Mammary epithelial cell (primary cell): ENCODE measurements at places on chromosomes 2 and 18. TPM values are rescaled to one million over a fixed set of nuclear protein-coding genes. Genes with fewer than 3 reads are reported as not detected.

The SCYGR7 gene
- not detected for polyA plus RNA-seq

The B3GNT7 gene
- 0.19 TPM for polyA plus RNA-seq

The CCDC141 gene
- polyA plus RNA-seq, result 0.01 TPM

The DCC gene
- not detected for polyA plus RNA-seq

- DNase-seq, result no peak
Observed at GRCh38 chr2:241770185-241770935, 6.3 kb upstream of the GAL3ST2 start.

DNA sequence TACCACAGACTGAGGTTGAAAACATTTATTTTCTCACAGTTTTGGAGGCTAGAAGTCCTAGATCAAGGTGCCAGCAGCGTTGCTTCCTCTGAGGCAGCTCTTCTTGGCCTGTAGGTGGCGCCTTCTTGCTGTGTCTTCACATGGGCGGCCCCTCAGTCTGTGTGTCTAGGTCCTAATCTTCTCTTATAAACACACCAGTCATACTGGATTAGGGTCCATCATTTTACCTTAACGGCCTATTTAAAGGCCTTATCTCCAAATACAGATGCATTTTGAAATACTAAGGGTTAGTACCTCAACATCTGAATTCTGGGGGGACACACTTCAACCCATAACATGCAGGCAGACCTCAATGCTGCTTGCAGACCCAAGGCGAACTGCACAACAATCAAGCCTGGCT lies 4.4 kb upstream of the RMC1 start:
- DNase-seq, result peak; percentile 57

DNA sequence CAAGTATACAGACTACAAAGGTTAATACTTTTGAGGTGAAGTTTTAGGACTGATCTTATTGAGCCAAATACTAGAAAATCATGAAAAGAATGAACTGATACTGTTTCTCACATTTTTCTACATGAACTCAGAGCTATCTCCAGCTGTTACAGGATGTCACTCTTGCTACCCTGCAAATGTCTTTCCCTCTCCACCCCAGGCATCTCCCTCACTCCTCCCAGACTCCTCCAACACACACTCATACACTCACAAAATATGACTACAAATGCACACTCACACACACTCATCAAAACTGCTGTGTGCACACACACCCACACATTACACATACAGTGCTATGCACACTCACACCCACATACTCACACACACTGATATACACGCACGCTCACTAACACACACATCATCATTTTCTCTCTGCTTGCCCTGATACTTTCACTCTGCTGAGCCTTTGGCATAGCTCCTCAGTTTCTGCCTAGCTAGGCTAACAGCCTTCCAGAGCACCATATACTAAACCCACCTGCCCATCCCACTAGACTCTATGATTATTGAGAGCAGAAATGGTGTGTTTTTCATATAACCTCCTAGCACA lies 273.3 kb downstream of the CD226 start:
- no peak for DNase-seq

DNA sequence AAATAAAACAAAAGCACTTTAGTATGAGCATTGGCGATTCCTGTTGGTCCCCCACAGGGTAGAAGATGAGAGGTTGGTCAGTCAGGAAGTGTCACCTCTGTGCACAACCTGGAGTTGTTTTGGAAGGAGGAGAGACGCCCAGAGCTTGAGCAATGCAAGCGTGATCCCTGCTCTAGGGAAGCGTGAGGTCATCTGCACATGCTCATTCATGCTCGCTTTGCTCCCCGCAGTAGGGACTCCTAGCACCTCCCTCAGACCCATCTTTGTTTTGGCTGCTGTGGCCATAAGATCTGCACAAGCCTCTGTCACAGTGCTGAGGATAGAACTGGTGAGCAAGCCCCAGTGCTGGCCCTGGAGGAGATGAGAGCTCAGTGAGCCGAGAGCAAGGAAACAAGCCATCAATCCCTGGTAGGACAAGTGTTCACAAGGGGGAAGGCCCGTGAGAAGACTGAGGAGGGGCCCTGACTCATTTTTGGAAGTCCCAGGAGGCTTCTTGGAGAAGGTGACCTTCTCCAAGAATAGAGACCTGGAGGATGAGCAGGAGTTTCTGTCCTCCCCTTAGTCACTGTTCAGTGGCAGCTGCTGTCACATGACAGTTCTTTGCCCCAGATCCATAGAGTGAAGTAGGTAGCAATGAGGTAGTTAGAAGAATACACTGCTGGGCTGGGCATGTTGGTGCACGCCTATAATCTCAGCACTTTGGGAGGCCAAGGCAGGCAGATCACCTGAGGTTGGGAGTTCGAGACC lies 13.3 kb upstream of the ATP8B1 start:
- DNase-seq, result no peak

GRCh38 chr2:239496700-239497099 lies 95.9 kb upstream of the HDAC4 start:
- DNase-seq, result no peak

DNA sequence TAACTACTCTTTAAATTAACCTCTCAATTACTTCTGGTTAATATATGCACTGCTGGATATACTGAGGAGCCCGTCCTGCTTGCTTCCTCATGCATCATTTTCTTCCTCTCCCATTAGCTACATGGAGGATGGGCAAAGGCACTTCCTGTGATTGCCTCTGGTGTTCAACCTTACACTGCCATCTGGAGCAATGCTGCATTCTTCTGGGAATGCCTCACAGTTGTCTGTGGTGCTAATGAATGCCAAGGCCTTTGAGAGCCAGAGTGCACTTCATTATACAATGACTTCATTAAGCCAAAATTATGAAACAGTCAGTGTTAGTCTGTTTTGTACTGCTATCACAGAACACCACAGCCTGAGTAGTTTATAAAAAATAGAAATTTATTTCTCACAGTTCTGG lies 134.8 kb upstream of the DOCK10 start:
- DNase-seq, result peak; percentile 72

GRCh38 chr2:11811036-11811654 lies 64.7 kb downstream of the LPIN1 start:
- DNase-seq, result no peak

DNA sequence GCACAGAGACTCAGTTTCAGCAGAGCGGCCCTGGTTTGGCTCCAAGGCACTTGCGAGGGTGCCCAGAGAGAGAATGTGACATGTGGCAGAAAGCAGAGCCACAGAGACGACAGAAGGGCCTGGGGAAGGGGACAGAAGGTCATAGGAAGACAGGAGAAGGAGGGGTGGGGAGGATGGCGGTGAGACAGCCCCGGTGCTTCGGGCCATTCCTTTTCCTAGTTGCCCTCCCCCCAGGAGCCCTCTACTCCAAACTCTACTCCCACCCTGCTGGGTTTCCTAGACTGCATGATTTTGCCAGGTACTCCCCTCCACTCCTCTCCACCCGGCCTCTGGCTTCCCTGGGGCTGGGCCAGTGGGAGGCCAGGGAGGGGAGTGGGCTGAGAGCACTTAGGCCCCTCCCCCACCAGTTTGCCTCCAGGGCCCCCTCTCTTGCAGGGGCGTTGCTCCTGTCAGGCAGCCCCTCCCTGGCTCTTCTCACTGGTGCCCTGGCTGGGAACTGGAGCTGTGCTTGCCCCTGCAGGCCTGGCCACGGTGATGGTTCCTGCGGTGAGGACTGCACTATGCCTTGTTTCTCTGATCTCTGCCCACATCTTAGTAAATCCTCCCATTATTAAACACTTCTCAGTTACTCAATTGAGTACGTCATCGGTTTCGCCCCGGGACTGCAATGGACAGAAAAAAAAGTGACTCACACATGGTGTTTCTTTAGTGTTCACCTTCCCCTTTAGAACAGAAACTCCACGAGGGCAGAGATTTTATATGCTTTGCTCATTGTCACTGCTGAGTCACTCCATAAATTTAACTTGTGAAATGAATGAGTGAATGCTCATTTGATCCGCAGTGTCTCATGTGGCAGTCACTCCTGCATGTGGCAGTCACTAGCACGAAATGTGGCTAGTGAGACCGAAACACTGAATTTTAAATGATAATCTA lies 58.7 kb upstream of the SP3 start:
- DNase-seq, result peak; percentile 100

GRCh38 chr18:36419188-36419899 lies 121.8 kb downstream of the FHOD3 start:
- no peak for DNase-seq

- peak; percentile 88 for DNase-seq
Observed at GRCh38 chr2:61255580-61256437, 93.8 kb downstream of the C2orf74 start.

- peak; percentile 70 for DNase-seq
Observed at GRCh38 chr18:70249118-70249517, 39.7 kb upstream of the SOCS6 start.

DNA sequence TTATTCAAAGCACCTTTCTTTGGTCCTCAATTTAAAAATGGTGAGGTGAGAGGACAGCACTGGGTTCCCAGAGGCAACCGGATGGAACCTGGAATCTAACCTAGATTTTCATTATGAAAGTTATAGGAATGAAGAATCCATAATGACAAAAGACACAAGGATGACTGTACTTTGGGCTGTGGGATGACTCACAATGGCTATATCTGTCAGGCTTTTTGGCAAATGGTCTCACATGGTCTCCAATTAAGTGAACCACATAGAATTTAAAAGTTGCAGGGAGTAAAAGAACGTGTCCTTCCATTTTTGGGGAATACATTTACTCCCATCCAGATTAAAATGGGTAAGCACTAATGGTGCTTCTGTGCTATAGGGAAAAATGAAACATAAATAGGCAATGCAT lies 31.8 kb upstream of the LYPD1 start:
- peak; percentile 46 for DNase-seq

DNA sequence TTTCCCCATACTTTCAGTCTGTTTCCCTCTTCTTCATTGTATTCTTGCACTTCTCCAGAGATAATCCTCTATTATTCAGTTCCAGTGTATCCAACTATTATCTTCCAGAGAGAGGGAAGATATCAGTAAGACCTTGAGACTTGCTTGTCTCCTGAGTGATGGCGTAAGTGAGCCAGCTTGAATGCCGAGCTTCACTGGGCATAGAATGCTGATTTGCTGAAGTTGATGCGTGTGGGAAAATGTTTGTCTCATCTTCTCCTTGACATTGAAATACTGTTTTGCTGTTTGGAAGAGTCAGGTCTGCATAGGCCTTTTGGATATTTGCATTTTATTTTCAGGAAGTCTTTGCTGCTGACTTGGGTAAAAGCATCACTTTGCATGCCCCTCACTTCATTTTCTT lies 41.1 kb upstream of the MGAT5 start:
- no peak for DNase-seq

DNA sequence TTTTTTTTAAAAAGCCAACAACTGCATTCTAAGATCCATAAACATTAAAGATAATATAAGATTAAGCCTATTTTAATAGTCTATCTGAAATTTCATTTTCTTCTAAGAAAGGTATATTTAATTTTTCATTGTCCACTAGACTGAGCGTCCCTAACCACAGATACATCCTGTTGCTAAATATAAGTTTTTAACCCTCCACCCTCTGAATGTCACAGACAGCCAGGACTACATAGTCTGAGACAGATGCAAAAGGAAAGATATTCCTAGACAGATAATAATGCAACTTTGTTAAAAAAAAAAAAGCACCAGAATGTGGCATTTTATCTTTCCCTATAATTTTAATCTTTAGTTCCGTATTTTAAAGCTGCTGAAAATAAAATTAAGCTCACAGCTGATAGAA lies 114.6 kb downstream of the ZEB2 start:
- no peak for DNase-seq

GRCh38 chr2:7044253-7045250 lies 127.3 kb downstream of the RNF144A start:
- DNase-seq, result peak; percentile 21

- no peak for DNase-seq
Observed at GRCh38 chr2:241091734-241092445, 10.2 kb downstream of the MTERF4 start.

GRCh38 chr2:18993756-18994338 lies 364.6 kb downstream of the OSR1 start:
- no peak for DNase-seq

DNA sequence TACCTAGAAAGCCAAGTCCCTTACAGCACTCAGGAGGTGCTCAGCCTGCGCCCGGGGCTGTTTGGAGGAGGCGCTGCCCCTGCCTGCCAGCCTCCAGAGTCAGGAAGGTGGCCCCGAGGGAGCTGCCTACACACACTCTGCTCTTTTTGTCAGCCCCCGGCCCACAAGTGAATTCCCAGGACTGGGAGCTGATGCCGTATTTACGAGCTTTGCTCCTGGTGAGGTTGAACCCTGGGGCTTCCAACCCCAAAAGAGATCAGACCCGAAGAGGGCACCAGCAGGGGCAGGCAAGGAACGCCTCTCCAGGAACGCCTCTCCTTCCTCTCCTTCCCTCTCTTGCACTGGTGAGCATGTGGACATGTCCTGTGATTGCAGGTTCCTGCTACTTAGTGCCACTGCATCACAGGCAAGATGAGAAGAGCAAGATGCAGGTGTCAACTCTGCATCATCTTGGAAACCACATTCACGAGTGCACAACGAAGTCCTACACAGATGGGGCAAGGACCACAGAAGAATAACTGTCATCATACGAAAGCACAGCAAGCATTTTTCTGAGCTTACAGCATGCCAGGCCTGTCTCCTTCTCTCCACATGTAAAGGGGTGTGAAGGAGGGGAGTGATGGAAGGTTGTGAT lies 126.7 kb downstream of the NDUFA10 start:
- DNase-seq, result no peak

GRCh38 chr2:109173311-109174171 lies 44.5 kb downstream of the SH3RF3 start:
- DNase-seq, result no peak

GRCh38 chr2:54757500-54757899 lies 34.0 kb downstream of the EML6 start:
- DNase-seq, result no peak

GRCh38 chr2:177053038-177053437 lies 159.6 kb upstream of the HNRNPA3 start:
- DNase-seq, result no peak

- DNase-seq, result no peak
Observed at GRCh38 chr18:47417807-47418206, 166.3 kb upstream of the SKOR2 start.
